Hematopoietic multipotent progenitor cell treated with erythropoietin and hydrocortisone succinate and interleukin-3 and kit ligand, for 17 days (in vitro differentiated cells): ENCODE measurements at places on chromosomes 1 and 21.

DNA sequence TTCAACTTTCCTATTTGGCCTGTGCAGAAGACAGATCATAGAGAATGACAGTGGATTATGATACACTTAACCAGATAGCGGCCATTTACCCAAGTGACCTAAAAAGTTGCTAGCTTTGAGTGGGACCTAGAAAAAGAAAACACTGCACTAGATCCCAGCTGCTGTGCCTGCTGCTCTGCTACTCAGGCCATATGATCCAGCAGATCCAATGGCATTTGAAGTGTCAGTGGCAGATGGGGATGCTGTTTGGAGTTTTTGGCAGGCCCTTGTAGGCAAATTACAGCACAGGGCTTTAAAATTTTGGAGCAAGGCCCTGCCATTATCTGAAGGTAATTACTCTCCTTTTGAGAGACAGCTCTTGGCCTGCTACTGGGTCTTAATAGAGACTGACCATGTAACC lies 74.0 kb upstream of the KCNE2 start:
- no peak for DNase-seq

- DNase-seq, result no peak
These were observed 187.5 kb downstream of the TPR start for GRCh38 chr1:186187601-186188000.

GRCh38 chr1:226662642-226663326 lies 76.3 kb downstream of the ITPKB start:
- DNase-seq, result peak; percentile 36

DNA sequence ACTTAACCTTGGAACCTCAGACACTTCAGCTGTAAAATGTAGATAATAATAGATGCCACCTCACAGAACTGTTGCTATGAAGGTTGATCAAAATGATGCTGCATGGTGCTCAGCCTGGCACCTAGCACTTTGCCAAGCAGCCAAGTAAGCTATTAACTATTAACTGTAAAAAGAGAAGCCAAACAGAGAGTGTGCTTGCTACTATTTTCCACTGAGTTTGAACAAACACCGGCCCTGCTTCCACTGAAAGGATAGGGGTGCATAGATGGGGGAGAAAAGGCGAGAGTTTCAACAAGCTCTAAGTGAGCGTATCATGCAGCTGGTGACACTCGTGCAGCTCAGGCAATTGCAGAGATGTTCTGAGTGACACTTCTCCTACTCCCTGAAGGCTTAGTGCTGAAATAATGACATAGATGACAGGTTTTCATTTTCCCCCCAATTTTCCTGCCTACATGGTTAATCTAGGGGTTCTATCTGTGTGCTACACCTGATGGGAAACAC lies 78.2 kb downstream of the GPR88 start:
- DNase-seq, result no peak

GRCh38 chr1:200780545-200781369 lies 42.1 kb downstream of the CAMSAP2 start:
- no peak for DNase-seq

DNA sequence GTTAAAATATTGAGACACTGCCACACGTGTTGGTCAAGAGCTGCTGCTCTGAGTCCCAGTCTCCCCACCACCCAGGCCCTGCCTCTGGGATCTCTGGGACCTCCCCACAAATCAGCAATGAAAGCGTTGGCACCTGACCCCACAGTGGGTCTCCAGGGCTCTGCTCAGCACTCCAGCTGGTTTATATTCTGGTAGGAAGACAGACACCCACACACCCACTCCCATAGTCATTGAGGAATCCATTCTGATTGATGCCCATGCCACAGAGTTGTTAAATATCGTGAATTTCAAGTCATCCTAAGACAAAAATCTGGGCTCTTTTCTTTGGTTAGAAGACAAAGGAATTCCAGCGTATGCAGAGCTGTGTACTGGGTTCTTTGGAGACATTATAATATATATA lies 91.6 kb downstream of the KIF26B start:
- DNase-seq, result no peak

- no peak for DNase-seq
These were observed 10.5 kb downstream of the IGSF21 start for GRCh38 chr1:18118078-18118477.

DNA sequence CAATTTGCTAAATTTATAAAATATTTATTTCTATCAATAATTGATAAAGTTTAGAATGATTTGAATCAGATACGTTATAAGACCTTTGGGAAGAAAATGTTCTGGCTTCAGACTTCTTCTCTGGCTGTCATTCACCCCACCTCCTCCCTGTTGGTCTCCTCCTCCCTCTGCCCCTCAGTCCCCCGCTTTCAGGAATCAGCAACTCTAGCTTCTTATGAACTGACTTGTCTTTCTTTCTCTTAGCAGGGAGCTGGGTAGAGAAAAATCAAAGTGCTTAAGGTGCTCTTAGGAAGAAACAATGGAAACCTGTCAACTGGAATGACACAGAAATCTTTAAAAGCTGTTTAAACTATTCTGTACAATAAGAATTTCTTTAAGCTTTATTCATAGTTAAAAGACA lies 71.3 kb upstream of the ETV3 start:
- no peak for DNase-seq
